Activated CD4-positive, alpha-beta T cell treated with anti-CD3 and anti-CD28 coated beads for 4 hours (primary cell): ENCODE measurements at places on chromosomes 13 and 19.
A peak's percentile ranks its signal among the peaks of the same experiment; 100 is the strongest.

DNA sequence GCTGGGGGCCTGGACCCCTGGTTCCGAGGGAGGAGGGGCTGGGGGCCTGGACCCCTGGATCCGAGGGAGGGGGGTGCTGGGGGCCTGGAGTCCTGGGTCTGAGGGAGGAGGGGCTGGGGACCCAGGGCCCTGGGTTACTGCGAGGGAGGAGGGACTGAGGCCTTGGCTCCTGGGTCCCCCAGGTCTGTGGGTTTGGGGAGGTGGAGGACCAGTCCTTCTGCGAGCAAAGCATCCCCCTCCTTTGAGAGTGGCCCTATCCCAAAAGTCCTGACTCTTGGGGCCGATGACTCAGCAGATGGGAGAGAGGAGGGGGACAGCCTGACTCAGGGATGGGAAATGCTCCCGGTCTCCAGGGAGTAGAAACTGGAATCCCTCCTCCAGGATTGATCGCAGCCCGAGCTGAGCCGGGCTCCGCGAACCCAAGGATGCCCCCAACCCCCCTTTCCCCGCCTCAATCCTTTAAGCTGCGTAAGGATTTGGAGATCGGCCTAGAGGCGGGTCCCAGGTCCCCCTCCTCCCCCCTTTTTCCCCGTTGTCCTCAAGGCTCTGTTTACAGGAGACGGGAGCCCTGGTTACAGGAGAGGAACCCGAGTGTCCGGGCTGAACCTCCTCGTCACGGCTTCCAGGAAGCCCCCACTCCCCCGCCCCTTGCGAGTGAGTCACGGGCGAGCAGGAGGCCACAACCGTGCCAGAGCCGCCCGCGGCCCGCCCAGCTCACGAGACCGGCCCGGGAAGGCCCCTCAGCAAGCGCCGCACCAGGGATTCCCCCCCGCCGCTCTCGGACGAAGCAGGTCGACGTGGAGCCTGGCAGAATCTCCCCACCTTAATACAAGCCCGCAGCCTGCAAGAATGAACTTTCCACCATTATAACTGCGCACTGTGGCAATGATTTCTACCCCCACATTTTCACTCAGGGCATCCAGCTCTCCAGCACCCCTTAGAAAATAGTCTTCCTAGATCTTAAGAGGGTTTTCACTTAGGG is 3.0 kb upstream of the ZFP36 start:
- DNase-seq = peak; percentile 95

DNA sequence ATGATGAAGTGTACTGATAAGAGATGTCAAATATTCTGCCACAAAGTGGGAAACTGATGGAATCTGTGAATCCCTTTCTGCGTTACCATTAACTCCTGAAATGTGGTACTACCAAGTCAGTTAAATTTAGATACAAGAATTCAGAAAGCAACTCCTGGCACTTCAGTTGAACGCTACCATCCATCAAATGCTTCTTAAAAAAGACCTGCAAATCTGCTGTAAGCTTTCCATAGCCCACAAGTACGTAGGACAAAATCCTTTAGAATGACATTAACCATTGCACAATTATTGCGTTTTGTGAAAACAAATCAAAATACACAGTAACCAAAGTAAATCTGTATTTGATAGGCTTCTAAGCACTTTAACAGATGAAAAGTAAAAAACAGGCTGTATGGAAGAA is 5.4 kb downstream of the SMAD9 start:
- DNase-seq = no peak

DNA sequence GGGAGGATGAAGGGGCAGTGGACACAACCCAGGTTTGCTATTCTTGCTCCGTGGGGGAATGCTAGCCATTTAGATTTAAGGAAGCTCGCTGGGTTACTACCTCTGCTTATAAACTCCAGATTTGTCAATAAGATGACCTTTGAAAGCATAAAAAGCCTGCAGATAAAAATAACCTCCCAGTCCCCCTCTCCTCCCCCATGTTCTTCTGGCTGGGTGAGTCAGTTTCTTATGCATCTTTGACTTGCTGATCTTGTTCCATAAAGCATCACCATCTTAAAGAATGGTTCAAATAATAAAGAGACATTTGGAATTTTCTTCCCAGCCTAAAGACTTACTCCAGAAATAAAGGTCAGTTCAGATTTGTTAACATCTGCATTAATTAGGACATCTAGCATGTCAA is 118.3 kb upstream of the RNF113B start:
- DNase-seq = no peak

DNA sequence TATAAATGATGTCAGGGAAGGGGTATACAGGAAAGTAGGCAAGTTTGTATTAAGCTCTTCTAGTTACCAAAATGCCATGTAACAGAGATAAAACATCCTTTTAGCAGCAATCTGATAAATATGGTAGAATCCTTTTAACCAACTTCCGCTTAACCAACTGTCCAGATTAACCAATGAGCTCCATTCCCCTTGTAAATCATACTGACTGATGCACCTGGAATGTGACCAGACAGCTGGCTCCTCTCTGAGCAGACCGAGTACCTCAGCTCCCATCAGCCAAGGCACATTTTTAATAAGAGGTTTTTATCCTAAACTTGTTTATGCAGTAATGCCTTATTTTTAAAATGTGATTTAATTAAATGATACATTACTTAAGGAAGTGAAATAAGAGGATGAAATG is 66.4 kb downstream of the KLF12 start:
- no peak for DNase-seq

GRCh38 chr19:39420769-39421168 is 8.3 kb downstream of the PLEKHG2 start:
- DNase-seq = no peak

DNA sequence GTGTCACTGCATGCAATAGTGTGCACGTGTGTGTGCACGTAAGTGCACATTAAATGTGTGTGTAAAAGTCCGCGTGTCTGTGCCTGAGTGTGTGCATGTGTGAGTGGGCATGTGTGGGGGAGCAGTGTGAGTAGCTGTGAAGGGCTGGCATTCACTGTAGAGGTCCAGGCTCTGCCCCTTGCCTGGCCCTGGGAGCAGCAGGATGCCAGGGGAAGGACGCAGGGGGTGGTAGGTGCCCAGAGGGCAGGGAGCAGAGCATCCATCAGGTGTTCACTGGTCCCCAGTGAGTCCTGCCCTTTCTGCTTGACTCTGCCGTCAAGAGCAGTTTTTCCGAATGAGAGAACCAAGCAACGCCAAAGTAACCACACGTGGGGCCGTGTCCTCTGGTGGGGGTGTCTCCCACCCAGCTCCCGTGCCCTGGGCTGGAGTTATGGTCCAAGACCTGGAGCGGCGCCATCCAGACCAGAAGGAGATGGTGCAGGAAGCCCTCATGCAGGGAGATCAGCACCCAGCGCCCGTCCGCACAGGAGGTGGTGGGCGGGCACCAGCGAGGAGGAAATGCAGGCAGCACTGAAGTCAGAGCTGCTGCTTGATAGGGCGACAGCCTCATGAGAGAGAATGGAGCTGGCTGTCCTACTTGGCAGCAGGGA is 68.5 kb downstream of the TEX29 start:
- no peak for DNase-seq

DNA sequence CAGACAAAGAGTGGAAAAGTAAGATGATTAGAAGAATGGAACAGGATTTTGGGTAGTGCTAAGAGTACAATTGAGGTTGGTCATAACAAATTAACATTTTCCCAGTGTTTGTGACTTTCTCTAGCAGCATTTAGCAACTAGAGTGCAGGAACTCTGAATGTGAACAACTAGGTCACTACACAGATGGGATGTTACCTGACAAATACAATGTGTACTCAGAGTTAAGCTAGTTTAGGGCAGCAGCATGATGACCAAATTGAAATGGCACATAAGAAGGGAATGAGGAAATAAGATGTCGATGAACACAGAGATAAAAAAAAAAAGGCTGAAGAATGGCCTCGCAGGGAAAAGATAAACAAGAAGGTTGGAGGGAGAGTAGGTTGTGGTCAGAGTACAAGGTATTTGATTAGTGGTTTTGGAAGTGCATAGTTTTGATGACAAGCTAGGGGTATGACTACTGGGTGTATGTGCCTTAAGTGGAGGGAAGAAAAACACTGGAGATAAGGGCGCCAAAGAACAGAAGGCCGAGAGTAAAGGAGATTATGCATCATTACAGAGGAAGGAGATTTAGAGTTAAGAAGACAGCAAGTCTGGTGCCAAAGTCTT is 381.1 kb downstream of the FGF14 start:
- DNase-seq = no peak

DNA sequence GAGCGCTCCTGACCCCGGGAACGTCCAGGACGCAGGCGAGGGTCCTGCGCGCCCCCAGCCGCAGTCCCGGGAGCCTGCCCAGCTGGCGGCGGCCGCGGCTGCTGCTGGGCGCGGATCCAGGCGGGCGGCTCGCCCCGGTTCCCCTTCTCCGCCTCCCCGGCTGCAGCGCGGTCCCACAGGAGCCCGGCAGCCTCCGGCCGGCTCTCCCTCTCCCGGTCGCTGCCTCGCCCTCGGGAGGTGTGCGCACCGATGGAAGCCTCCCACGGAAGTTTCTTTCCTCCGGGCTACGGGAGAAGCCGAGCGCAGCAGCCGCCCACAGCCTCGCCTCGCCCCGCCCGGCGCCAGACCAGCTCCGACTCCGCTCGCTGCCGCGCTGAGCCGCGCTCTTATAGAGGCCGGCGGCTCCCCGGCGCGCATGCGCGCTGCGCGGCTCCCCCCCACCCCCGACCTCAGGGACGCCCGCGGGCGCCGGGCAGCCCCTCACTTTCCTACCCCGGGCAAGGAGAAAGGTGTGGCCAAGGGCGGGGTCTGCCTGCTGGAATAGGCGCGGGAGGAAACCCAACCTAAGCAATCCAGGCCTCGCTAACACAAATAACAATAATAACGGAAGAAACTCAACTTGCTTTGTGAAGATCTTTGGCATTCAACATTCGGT is at the start of gene SHISA2:
Gene SHISA2, minus strand, starts transcription at position 360 of the 655 bp plus-strand sequence. CDS start 1,041 bp downstream, outside the sequence.
- peak; percentile 38 for DNase-seq

DNA sequence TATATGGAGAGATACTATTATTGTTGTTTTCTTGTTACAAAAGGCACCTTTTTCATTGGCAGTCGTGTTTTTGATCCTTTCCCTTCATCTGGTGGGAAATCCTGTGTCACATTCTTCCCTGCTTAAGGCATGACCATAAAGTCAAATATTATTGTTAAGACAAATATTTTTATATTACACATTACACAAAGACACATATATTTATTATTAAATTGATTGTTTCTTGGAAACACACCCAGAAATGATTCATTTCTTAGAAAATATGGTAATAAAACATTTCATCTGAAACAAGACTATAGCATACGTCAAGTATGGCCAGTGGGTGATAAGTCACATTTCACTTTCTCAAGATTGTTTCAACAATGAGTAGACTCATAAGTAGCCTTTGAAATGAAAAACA is 77.3 kb downstream of the KCTD12 start:
- DNase-seq = no peak

DNA sequence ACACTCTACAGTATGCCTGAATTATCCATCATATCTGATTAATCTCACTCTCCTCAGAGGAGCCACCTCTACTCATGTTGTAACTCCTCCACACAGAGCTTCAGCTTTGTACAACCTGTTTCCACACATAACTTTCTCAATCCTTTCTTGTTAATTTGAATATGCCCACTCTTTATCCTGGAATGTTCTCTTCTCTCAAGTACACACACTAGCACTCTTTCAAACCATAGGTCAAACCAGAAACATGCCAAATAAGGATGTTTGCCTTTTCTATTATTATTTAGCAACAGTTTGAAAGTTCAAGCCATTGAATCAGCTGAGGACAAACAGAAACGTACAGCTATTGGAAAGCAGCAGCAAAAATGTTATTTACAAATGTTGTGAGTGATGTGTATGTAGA is 110.3 kb downstream of the MIPEP start:
- DNase-seq = no peak

- no peak for DNase-seq
Observed at GRCh38 chr13:112685896-112686295, 3.9 kb upstream of the ATP11A start.

GRCh38 chr13:22173610-22174009 is 502.7 kb downstream of the FGF9 start:
- no peak for DNase-seq

GRCh38 chr13:53398051-53398450 is 369.4 kb downstream of the OLFM4 start:
- no peak for DNase-seq

- no peak for DNase-seq
Observed at GRCh38 chr19:30062065-30062906, 120.2 kb downstream of the URI1 start.

- DNase-seq = no peak
Observed at GRCh38 chr13:42384265-42384664, 112.3 kb downstream of the AKAP11 start.

DNA sequence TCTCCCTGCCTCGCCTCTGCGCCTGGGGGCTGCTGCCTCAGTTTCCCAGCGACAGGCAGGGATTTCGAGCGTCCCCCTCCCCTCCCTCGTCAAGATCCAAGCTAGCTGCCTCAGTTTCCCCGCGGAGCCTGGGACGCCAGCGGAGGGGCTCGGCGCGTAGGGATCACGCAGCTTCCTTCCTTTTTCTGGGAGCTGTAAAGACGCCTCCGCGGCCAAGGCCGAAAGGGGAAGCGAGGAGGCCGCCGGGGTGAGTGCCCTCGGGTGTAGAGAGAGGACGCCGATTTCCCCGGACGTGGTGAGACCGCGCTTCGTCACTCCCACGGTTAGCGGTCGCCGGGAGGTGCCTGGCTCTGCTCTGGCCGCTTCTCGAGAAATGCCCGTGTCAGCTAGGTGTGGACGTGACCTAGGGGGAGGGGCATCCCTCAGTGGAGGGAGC is 722 bp upstream of the ICAM1 start:
- DNase-seq = peak; percentile 55

DNA sequence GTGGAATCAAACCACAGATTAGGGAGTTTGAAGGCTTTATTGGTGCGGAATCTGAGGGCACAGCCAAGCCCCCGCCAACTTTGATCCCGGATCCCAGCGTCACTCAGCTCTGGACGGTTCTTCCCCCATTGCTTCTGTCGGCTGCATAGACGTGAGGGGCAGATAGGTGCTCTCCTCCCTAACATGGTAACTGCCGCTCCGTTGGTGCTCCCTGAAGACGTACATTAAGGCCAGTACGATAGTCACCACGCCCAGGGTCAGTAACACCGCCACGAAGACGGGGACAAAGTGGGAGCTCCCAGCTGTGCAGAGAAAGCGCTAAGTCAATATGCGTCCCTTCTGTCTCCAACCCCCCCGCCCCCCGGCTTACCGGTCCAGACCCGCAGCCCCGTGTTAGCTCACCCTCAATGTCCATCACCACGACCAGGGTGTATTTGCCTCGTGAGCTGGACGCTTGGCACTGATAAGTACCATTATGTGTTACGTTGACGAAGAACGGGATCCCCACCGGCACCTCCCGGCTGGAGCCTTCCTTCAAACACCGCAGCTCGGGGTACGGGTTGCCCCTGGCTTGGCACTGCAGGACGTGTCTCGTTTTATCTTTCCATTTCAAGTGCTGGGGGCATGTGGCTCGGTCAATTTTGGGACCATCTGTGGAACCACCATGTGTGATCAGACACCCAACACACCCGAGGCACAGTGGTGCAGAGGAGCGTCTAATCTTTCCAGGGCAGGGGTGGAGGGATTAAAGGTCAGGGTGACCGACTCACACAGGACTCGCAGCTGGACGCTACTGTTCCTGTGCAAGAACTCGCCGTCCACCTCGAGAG is 644 bp upstream of the RAVER1 start:
- no peak for DNase-seq

GRCh38 chr19:39057615-39058014 is 25.3 kb upstream of the FBXO27 start:
- no peak for DNase-seq
